ENCODE measurements at places on chromosomes 1 and 21.

- DNase-seq = no peak
Observed at GRCh38 chr1:198346178-198346577, 189.4 kb downstream of the NEK7 start.

GRCh38 chr1:27555700-27556424, 48.1 kb downstream of the AHDC1 start:
- peak; percentile 56 for DNase-seq

- no peak for DNase-seq
Observed at GRCh38 chr1:83927701-83928100, 71.2 kb downstream of the TTLL7 start.

DNA sequence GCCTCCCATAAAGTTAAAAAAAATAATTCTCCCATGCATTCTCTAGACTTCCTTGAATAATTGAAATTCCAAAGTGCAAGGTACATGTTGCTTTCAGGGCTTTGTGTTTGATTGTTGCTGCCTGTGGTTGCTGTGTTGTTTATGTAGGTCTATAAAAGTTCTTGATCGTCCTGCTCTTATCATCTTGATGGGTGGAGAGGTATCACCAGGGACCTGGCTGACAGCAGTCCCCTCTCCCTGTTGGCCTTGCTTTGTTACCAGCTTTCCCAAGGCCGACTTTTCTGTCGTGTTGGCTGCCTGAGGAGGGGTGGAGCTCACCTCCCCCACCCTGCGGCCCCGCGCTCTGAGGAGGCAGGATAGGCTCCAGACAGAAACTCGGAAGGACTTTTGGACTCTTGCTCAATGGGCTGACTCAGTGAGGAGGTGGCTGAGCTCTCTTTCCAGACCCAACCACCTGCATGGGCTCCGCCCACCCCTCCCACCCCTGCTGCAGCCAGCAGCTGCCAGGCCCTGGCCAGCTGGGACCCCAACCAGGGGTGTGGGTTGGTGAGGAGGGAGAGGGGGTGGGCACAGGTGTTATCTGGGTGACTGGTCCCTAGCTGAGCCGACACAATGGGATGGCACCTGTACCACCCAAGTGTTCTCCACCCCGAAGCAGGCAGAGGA, 2.0 kb downstream of the INAVA start:
- peak; percentile 31 for DNase-seq

GRCh38 chr1:192936313-192937018, 122.7 kb downstream of the UCHL5 start:
- no peak for DNase-seq

DNA sequence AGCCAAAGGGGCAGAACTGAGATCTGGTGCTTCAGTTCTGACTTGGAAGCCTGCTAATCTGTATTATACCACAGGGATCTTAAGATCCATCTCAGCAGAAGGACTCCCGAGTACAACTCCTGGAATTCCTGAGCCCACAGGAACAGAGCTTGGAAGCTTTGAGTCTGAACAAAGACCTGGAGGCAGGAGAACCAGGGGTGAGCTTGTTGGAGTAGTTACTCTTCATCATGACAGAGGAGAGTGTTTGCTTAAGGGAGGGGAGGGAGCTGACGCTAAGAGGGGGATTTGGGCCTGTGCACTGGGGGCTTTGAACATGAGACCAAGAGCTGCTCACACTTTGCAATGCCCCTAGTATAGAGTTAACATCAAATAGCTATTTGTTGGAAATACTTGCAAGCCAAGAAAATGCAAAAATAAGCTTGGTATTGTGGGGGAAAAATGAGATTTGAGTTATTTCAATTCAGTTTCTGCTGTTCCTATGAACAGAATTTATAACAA, 41.1 kb upstream of the TRABD2B start:
- DNase-seq = no peak

DNA sequence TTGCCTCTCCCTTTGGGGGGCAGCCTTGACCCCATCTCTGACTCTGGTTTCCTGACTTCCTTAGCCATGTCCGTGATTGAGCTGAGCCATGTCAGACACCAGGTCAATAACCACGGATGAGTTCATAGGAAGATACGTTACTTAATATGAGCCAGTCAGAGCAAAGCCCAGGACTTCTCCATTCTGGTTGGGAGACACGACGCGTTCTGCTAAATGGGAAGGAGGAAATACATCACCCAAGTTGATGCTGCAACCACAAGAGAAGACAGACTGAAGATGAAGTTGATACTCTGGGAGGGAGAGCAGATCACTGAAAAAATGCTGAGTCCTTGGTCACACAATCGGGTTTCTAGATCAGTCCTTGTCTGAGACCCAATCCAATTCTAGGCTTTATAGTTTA, 90.9 kb downstream of the MATN1 start:
- DNase-seq = no peak

- no peak for DNase-seq
Observed at GRCh38 chr1:3245768-3246167, 176.8 kb downstream of the PRDM16 start.

DNA sequence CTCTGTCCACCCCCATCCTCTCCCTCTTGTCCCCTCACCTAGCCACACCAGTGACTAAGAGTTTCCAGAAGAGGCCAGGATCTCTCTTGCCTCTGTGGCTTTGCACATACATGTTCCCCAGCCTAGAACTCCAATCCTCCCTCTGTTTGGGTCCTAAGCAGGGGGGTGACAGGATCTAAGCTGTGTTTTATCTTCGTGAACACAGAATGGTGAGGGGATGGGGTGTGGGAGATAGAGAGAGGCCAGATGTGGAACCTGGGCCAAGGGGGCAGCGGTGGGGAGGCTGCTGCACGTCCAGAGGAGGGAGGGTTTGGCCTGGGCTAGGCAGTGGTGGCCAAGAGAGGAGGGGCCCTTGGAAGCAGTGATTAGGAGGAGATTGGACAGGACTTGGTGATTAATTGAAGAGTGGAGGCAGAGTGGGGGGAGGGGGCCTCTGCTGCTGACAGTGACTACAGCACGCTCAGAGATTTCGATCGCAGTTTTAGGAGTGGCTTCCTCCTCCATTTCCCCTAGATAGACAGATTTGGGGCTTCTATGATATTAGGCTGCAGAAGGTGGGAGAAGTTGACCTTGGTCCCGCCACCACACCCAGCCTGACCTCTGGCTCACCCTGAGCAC, 17.1 kb upstream of the ADGRB2 start:
- peak; percentile 46 for DNase-seq

- no peak for DNase-seq
Observed at GRCh38 chr1:109632671-109633346, 13.2 kb downstream of the AMPD2 start.

- peak; percentile 96 for DNase-seq
Observed at GRCh38 chr1:234499119-234499942, 20.4 kb upstream of the TARBP1 start.

- no peak for DNase-seq
Observed at GRCh38 chr1:31637915-31638673, 6.6 kb downstream of the PEF1 start.

DNA sequence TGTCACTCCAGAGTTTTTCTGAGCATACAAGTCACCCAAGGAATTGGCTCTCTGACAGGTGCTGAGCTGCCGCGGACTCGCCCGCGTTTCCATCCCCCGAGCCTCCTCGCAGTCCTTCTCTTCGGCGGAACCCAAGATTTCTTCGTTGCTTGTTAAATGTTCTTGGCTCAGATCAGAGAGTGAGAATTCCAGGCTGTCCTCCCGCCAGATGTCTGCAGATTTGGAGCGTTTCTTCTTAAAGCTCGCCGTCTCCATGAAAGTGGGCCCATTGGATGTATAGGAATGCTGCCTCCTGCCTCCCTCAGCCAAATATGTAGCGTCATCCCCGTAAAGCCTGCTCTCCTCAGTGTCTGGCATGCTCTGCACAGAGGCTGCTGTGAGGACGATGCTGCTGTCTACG, 77.8 kb downstream of the TIAM1 start:
- DNase-seq = peak; percentile 34

- no peak for DNase-seq
Observed at GRCh38 chr1:25724966-25725365, 75.0 kb upstream of the SELENON start.

GRCh38 chr1:55413286-55413685, 198.1 kb upstream of the USP24 start:
- DNase-seq = no peak

DNA sequence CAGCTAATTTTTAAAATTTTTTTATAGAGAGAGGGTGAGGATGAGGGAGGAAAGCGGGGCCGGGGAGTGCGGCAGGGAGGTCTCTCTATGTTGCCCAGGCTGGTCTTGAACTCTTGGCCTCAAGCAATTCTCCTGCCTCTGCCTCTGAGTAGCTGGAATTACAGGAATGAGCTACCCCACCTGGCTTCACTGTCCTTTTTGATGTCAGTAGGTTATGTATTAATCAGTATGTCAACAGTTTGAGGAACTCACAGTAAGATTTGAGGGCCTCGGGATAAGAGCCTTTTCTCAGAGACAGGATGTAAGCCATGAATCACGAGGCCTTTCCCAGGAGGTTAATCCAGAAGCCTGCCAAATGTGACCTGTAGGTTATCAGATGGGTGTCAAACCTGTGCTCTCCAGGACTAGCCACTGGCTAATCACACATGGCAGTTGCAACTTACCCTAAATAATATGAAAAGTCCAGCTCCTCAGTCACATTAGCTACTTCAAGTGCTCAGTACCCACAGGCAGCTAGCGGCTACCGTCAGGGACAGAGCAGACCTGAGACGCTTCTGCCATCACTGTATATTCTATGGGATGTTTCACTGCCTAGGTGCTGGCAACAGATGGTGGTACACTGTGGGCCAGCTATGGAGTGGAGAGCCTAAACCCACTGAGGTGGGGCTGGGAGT, 33.1 kb downstream of the TRIM67 start:
- DNase-seq = peak; percentile 19

DNA sequence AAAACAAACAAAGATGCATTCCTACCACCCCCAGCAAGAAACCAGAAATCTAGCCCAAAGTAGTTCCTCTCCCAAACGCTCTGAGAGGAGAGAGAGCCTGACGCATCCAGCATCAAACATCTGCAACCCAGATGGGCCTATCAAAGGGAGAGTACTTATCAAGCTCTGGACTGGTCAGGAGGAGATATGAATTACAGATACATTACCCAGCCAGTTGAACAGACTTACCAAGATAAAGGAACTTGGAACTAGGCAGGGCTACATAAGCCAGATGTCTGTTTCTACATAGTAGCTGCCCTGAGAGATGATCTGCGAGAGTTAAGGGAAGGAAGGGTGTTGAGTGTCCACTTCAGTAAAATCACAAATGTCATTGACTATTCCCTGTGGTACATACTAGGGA, 138.4 kb downstream of the PAPPA2 start:
- DNase-seq = peak; percentile 47

- DNase-seq = no peak
Observed at GRCh38 chr1:9871021-9871420, 39.0 kb downstream of the CTNNBIP1 start.

- DNase-seq = no peak
Observed at GRCh38 chr1:45617618-45618017, 6.2 kb downstream of the CCDC17 start.

DNA sequence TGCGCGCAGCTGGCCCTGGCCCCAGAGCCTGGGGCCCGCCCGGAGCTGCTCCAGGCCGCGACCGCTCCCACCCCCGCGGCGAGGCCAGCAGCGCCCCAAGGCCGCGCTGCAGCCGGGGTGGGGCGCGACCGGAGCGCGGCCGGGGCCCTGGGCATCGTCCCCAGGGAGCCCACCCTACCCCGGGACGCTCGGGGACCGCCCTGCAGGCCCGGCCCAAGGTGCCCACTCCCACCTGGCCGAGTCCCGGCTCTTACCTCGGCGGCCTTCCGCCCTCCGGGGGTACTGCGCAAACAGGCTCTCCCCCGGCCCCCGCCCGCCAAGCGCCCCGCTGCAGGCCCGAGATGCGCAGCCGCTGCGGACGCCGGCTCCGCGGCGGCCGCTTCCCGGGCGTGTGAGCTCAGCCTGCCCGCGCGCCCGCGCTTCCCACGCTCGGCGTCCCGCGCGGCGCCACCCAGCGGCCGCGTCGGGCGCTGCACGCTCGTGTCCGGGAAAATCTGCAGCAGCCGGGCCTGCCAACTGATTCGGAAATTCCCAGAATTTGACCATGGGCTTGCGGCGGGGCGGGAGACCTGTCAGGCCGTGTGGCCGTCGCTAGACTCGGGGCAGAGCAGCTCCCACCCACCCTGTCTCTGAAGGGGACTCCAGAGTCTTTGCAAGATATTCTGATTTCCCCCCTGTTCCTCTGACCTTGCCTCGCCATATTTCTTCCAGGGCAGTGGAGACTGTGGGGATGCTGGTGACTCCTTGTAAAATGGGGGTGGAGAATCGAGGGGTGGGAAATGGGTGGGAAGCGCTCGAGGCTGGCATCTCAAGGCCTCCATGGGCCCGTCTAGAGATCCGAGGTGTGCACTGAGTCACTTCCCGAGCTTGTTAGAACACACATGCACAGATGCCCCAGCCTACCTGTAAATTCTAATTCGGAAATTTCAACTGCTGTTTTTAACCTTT, 41.9 kb downstream of the CD34 start:
- DNase-seq = peak; percentile 66

- DNase-seq = peak; percentile 28
Observed at GRCh38 chr1:229452956-229453801, 19.3 kb upstream of the ACTA1 start.
